ENCODE measurements at places on chromosomes 6 and 20. TPM values are rescaled to one million over a fixed set of nuclear protein-coding genes. Genes with fewer than 3 reads are reported as not detected.
A peak's percentile ranks its signal among the peaks of the same experiment; 100 is the strongest.

FBXO9 gene
- polyA plus RNA-seq = 54.7 TPM

PTCHD4 gene
- 0.87 TPM for polyA plus RNA-seq

RAMACL gene
- polyA plus RNA-seq = 0.15 TPM

CCN2 gene
- 29.5 TPM for polyA plus RNA-seq

B3GAT2 gene
- polyA plus RNA-seq = not detected

MDFI gene
- 121 TPM for polyA plus RNA-seq

C20orf144 gene
- 0.03 TPM for polyA plus RNA-seq

SLC12A5 gene
- polyA plus RNA-seq = 0.94 TPM

SCRT2 gene
- polyA plus RNA-seq = not detected

HLA-DMB gene
- 0.03 TPM for polyA plus RNA-seq

MYH7B gene
- polyA plus RNA-seq = 0.11 TPM

LAMA2 gene
- polyA plus RNA-seq = 1.2 TPM

DNA sequence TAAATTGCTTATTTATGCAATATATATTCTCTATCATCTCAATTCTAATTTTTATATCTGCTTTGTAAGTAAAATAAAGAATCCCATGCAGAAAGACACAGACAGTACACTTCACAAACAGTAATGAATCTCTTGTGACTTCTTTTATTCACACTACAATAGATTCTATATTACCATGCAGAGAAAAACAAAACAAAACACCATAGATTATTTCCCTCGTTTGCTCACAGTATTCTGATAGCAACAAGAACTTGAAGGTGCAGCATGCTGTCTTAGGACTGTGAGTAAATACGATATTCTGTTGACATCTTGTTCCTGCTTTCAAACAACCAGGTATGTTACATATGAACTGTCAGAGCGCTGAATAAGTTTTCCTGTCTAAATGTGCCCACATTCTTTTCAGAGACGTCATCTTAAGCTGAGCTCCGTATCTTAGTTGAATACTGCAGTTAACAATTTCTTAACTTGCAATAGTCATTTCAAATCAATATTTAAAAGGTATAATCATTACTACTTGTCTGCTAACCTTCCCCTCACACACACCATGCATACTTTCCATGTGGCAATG is 140.1 kb downstream of the BTBD9 start:
- no peak for DNase-seq

DNA sequence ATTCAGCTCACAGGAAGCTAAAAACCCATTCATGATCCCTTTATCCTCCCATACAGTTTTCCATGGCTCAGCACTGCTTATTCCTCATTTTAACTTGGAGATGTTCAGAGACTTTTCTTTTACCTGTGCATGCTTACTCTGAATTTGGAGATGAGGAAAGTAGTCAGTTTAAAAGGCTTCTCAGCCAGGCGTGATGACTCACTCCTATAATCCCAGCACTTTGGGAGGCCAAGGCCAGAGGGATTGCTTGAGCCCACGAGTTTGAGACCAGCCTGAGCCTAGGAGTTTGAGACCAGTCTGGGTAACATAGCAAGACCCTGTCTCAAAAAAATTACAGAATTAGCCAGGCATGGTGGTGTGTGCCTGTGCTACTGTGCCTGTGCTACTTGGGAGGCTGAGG is 30.3 kb upstream of the TMEM217 start:
- DNase-seq = no peak

DNA sequence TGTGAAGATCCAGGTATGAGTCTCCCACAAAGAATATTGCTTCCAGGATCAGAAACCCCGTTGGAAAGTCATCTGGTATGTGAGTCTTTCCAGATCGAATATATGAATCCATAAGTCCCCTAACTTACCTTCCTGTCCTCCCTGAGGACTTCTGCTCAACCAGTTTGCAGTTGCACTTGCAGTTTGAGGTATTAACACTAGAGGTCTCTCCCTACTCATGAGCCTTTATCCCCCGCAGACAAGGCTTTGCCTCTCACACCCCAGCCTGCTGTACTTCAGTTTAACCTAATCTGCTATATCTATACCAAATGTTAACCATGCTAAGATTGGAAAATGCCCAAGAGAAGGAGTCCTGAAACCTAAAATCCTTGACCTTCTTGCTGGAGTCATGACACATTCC is 135.3 kb upstream of the DEFB112 start:
- DNase-seq = no peak

DNA sequence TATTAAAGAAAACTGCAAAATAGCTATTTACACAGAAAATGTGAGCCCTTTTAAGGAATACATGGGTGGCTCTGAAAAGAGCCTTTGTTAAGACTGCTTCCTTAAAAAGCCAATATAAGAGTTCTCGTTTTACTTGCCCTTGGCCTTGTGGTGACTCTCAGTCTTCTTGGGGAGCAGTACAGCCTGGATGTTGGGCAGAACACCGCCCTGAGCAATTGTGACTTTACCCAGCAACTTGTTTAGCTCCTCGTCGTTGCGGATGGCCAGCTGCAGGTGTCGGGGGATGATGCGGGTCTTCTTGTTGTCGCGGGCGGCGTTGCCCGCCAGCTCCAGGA is 111.5 kb downstream of the HFE start:
- DNase-seq = no peak

GRCh38 chr20:36700438-36700837 is 45.5 kb downstream of the NDRG3 start:
- DNase-seq = no peak

DNA sequence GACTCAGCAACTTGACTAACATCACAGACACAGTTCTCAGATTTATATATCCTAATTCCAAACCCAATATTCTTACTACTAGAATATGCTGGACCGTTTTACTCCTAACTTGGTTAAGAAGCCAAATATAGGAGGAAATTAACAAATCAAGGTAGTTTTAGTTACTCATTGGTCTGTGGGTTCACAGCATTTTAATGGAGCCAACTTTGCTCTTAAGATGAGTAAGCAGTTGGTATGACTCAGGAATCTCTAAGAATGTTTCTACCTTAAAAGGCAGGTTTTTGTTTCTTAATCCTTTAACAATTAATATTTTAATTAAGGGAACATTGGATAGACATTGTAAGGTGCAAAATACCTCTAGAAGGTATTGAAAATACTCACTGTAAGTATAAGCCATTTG is 31.6 kb downstream of the OPRM1 start:
- peak; percentile 47 for DNase-seq

- no peak for DNase-seq
Measured at GRCh38 chr6:148565321-148565926, 181.4 kb upstream of the UST start.

GRCh38 chr6:3341467-3341866 is 82.7 kb downstream of the PSMG4 start:
- no peak for DNase-seq

DNA sequence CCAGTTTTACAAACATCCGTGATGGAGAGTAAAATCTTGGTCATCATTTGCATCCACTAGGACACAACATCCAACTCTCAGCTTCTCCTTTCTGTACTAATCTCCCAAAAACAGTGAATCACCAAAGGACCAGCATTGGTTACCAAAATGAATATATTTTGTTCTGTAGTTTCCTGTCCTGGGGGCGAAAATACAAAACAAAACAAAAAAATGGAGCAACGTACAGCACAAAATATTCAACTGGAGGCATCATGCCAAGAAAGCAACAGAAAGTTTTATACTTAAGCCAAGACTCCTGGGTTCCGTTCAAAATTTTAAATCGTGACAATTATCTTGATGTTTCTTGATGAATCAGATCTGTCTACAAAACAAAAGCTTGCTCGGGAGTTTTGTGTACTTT is 126.6 kb upstream of the CCDC28A start:
- peak; percentile 50 for DNase-seq

DNA sequence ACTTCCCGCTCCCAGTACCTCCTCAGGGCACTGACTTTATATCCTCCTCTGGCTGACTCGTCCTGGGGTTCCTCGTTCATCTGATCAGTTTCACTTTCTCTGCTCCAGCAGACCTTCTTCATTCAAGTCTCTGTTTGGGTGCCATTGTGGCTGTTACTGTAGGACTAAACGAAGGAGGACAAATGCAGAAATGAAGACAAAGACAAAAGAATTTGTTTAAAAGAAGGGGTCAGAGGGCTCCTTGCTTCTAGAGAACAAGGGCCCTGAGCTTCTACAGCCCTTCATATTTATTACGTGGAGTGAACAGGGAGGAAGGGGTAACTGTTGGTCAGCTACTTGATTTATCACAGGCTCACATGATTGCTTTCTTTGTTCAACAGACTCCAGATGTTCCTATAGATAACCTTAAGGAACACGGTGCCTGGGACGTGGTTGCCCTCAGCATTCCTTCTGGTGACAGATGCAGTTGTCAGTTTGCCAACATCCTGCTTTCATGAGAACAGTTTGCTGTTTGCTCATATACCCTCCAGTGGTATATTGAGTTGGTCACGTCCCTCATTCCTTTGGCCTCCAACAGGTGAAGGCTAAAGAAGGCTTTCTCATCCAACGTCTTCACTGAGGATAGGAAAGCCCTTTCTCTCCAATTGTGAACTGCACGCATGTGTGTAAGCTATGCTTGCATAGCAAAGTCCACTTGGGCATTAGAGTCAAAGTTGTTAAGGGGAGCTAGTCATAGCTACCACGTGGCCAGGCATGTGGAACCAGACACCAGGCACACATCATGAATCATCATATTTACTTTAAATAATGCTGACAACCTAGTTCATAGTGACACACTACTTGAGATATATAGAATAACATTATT is 69.1 kb upstream of the BTN3A2 start:
- peak; percentile 91 for DNase-seq

DNA sequence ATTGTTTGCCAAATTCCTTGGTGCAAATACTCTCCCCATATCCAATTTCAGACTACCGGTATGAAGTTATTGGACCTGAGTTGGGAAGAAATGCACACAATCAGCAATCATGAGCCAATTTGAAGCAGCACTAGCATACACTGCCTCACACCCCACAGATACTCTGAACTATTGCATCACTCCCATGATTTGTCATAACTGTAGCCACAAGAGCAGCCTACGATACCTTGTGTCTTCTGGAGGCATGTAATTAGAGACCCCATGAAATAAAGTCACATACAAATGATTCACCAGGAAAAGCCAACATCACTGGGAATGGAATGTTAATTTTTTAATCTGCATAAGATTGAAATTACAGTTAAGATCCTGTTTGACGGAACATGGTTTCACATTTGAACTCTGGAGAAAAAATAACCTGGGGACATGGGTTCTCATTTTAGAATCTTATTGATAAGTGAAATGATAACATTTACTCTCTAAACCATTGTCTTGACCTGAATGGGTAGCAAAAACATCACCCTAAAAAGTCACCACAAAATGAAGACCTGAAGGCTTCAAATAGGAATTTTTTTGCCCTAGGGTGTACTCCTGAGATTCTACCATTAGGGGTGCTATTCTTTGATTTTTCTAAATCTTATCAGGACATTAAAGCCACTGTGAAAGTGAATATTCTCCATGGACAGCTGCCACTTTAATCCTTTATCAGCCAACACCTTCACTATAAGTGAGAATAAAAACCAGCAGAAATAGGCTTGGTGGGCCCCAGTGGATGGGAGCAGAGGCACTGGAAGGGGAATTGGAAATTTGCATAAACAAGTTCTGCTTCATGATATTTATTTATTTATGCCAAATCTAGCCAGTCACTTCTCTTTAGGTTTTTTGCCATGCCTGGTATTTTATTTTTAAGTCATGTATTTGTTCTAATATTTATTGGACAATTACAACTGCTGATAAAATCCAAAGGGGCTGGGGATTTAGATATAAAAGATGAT is 34.5 kb upstream of the HBS1L start:
- DNase-seq = peak; percentile 81

DNA sequence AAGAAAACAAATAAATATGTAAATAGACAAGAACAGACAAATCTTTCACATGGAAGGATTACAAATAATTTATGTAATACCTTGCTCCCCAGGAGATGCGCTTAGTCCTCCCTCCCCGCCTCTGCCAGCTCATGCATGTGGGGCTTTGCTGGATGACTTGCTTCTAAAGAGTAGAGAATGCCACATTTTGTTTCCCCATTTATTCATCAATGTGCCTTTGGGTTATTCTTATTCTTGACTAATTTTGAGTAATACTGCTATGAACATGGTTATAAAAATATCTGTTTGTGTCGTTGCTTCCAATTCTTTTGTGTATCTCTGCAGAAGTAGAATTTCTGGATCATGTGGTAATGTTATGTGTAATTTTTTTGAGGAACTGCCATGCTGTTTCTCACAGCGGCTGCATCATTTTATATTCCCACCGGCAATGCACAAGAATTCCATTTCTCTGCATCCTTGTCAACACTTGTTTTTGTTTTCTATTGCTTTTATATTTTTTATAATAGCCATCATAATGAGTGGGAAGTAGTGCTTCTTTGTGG is 23.8 kb upstream of the DUSP22 start:
- DNase-seq = no peak

- no peak for DNase-seq
Measured at GRCh38 chr20:46203510-46203837, 85.4 kb downstream of the CD40 start.

GRCh38 chr6:22115559-22115958 is 181.3 kb downstream of the PRL start:
- no peak for DNase-seq

GRCh38 chr6:133551847-133552341 is 310.7 kb downstream of the EYA4 start:
- DNase-seq = peak; percentile 41

DNA sequence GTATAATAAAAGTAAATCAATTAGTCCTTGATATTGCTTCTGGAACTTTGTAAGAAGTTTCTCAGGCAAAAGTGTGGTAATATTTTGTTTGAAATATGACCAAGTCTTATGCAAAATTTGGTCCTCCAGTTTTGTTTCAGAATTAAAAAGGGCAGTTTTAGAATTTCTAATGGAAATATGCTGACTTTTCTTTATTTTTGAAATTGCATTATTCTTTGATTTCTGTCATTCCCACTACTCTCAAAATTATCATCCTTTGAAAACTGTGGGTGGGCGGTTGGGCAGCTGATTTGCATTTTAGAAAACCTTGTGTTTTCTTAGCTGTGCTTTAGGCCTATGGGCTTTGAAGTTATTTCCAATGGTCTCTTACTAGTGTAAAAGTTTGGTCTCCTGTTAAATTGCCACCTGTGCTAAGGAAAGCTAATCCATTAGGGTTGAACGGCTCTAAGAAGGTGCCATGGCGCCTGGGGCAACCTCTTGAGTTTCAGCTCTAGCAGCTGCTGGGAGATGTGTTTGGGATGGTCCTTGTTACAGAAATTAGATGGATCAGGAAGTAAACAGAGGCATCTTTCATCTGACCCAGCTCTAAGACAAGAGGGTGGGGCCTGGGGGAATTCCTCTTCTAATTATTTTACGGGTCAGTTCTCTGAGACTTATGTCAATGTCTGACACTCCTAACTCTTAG is 880.8 kb upstream of the SLC35B3 start:
- no peak for DNase-seq

GRCh38 chr6:143940011-143940597 is 68.0 kb downstream of the PLAGL1 start:
- peak; percentile 48 for DNase-seq

- DNase-seq = peak; percentile 59
Measured at GRCh38 chr6:82818727-82819126, 246.9 kb downstream of the UBE3D start.

- DNase-seq = no peak
Measured at GRCh38 chr6:93412452-93412851, 6.9 kb downstream of the EPHA7 start.

- DNase-seq = no peak
Measured at GRCh38 chr6:53322188-53323029, 26.3 kb downstream of the ELOVL5 start.
